ENCODE measurements at places on chromosomes 11 and 22.

GRCh38 chr11:95563859-95564258 is 225.7 kb downstream of the FAM76B start:
- DNase-seq, result no peak

DNA sequence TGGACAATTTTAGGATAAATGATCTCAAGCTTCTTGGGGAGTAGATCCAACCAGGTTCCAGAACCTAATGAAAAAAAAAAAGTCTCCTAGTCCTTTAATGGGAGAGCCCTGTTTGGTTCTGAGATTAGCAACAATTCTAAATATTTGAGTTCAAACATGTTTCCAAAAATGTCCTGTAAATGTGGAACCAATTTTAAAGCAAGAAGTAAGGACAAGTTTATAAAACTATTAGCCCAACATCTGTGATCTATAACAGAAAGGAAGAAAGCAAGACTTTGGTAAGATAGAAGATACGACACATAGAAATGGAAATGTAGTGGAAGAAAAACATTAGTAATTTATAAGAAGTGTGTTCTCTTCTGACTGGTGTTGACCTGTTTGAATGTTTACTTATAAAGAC is 79.7 kb upstream of the SLC5A12 start:
- no peak for DNase-seq

GRCh38 chr11:71502871-71503435 is 24.1 kb upstream of the KRTAP5-7 start:
- no peak for DNase-seq

DNA sequence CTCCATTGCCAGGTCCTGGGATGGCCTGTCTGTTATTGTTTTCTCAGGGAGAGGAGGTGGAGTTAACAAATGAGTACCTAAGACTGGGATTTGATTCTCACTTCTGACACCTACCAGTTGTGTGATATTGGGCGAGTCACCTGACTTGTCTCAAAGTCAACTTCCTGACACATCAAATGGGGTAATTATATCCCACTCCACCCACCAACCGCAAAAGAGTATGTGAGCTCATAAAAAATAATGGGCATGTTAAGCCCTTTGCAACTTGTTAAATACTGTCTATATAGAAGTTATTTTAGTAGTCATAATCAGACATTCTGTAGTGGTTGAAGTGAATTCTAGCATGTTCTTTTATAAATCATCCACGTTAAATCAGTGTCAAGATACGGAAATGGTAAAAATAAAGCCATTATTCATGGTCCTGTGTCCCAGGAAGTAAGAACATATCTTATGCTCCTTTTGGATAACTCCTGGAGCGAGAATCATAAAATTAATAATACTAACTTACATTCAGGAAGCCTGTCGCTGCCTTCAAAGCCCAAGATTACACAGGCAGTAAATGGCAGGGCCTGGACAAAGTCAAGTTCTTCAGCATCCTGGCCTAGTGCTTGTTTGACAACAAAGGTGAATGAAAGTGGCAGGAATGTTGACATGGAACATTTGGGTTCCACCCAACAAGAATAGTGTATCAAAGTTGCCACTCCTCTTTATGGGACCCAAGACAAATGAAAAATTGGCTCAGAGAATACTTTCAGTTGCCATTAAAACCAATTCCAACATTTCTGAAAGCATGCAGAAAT is 54.3 kb downstream of the SYTL2 start:
- DNase-seq, result no peak

- DNase-seq, result no peak
These were observed 11.3 kb upstream of the RHOD start for GRCh38 chr11:67045314-67045713.

All from inflammatory macrophage treated with lipopolysaccharide for 1 hour (primary cell).